ENCODE measurements at places on chromosomes 5 and 9. TPM values are rescaled to one million over a fixed set of nuclear protein-coding genes. Genes with fewer than 3 reads are reported as not detected.

- no peak for DNase-seq
These were observed 368.3 kb downstream of the SPATA31D1 start for GRCh38 chr9:82356871-82357270.

DNA sequence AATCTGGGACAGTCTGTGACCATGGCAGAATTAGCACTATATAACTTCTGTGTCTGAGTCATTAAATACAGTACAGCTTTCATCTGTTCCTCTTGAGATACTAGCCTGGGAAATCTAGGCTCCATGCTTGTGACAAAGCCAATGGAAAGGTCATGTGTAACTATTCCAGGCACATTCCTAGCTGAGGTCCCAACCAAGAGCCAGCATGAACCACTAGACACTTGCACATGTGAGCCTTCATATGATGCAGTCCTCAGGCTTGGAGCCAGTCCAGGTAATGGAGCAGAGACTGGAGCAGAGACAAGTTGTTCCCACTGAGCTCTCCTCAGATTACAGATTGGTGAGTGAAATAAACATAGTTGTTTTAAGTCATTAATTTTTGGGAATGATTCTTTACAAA, 412.4 kb upstream of the ZNF462 start:
- DNase-seq: no peak

DNA sequence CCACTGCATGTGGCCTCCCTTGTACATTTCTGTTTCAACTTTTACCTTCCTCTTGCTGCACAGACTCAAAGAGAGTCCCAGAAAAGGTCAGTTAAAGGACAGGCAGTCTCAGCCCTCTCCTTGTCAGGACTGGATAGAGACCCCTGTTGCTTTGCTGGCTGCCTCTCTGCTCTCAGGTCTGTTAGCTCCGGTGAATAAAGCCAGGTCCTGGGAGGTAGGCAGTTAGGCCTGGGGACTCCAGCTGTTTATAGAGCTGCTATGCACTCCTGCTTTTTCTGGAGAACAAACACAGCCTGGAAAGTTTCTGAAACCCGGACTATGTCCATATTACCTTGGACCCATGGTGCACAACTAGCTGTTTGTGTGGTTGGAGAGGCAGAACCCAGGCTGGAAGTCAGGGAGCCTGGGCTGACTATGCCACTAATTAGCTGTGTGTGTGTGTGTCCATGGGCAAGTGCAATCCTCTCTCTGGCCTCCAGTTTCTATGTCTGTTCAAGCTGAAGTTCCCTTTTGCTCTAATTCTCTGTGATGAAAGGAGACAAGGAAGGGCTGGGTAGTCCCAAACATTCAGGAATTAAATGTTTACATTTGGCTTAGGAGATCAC, 42.9 kb downstream of the GLRA1 start:
- no peak for DNase-seq

GRCh38 chr5:38660194-38660668, 103.8 kb upstream of the LIFR start:
- peak; percentile 74 for DNase-seq

GRCh38 chr9:36873247-36873875, 160.7 kb downstream of the PAX5 start:
- no peak for DNase-seq

The CTXN3 gene
- total RNA-seq: not detected

Data from kidney epithelial cell (primary cell).